AG20443 (cell line): ENCODE measurements at places on chromosomes 6 and 20.

DNA sequence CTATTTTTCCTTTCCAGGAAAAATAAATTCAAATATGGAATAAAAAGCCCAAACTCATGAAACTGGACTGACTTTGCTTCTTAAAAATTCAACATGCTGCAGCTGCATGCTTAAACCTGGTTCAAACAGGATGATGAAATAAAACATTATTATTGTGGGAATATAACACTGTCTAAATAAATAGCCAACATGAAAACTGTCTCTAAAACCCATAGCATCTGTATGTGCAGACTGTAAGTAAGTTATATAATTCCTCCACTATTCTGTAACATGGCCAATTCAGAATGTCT is 30.4 kb upstream of the AHI1 start:
- DNase-seq, result no peak

DNA sequence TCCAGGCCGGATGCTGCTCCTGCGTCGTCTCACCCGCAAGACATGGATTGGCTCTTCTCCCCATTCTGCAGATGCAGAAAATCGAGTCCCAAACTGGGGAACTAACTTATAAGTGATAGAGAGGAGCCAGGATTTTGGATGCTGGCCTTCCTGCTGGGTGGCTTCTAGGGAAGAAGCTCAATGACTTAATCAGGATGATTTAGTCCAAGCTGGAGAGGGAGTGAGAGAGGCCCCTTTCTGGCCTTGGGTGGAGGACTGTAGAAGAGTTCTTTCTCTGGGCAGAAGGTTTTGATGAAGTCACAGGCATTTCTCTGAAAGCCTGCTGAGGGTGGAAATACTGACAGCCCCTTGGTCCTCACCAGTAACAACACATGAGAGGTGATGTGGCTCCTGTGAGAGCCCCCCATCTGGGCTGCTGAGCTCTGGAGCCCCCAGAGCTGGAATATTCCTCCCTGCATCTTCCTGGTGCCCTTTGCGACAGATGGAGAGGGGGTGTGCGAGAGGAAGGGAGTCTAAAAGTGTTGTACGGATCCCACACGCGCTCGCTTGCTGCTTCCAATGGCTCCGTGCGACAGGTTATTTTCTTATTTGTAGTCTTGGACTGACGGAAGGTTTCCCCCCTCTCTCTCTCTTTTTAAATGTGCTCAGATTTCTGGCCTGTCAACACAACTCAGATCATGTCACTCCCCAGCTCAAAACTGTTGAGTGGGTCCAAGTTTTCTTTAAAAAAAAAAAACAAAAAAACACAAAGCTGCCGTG is 3.5 kb downstream of the SIRPA start:
- DNase-seq, result no peak

GRCh38 chr20:45959956-45960630 is 11.9 kb downstream of the ZNF335 start:
- no peak for DNase-seq

DNA sequence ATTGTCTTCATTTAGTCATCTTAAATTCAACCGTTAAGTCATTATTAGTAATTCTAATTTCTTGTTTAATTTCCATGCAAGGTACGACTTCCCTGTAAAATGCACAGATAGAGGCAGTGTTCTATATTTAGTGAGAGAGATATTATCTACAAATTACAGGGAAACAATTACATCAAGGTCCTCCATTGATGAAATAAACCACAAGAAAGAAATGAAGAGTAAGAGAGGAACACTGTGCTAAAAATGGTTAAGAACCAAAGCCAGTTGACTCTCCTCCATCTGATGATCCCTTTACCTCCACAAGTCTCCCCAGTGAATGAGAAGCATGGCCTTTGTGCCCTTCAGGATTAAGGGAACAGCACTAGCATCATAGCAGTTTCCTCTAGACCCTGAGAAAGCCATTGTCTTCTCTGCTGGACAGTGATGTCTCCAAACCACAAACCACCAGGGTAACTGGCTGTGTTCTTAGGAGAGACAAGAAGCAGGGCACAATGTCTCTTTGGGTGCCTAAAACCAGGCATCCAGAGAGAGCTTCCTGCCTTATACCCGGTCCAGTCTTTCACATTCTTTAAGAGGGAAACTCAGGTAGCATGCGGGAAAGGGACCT is 38.1 kb downstream of the IRF4 start:
- no peak for DNase-seq

GRCh38 chr20:48921883-48922820 is 641 bp downstream of the ARFGEF2 start:
- peak; percentile 77 for DNase-seq

GRCh38 chr20:21712443-21713059 is 7.1 kb downstream of the PAX1 start:
- DNase-seq, result no peak

DNA sequence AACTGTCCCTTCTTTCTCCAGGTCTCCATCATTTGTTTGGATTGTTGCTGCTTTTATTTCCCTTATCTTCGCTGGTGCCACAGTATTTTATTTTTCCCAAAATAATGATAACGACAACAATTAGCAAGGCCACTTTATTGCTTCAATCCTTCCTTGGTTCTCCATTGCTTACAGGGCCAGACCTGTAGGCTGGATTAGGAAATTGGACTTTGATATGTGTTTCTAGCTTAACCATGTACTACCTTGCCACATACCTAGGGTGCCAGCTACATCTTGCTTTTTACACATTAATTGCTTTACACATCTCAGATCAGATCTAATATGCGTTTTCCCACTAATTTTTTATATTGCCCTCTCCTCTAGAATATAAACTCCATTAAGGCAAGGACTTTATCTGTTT is 195.4 kb downstream of the HIVEP2 start:
- DNase-seq, result no peak

GRCh38 chr6:11621119-11621518 is 83.6 kb downstream of the TMEM170B start:
- no peak for DNase-seq

DNA sequence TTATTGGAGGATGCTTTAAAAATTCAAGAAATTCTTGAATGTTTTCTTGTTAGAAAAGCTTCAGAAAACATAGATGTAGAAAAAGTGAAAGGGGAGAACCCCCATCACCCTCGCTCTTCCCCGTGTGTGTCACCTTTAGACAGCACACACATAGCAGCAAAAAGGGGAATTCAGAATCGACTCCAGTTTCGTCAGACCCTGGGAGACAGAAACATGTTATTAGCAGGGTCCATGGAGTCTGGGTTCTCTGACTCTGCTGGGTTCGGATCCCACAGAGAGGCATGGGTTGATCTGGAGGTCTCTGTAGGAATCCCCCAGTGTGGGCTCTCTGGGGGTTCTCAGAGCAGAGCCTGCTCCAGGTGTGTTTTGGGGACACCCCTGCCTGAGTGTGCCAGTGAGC is 43.7 kb downstream of the ARHGAP40 start:
- no peak for DNase-seq

DNA sequence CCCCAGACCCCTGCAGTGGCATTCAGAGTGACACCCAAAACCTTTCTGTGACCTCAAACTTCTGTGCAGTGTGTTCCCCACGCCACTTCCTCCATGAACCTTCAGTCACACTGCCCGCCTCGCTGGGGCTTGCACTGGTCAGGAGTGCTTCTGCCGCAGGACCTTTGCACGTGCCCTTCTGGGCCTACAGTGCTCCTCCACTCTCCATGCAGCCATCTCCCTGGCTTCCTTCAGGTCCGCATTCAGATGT is 27.1 kb downstream of the SYNJ2 start:
- DNase-seq, result no peak

- no peak for DNase-seq
Measured at GRCh38 chr6:19999319-20000191, 162.4 kb downstream of the ID4 start.

DNA sequence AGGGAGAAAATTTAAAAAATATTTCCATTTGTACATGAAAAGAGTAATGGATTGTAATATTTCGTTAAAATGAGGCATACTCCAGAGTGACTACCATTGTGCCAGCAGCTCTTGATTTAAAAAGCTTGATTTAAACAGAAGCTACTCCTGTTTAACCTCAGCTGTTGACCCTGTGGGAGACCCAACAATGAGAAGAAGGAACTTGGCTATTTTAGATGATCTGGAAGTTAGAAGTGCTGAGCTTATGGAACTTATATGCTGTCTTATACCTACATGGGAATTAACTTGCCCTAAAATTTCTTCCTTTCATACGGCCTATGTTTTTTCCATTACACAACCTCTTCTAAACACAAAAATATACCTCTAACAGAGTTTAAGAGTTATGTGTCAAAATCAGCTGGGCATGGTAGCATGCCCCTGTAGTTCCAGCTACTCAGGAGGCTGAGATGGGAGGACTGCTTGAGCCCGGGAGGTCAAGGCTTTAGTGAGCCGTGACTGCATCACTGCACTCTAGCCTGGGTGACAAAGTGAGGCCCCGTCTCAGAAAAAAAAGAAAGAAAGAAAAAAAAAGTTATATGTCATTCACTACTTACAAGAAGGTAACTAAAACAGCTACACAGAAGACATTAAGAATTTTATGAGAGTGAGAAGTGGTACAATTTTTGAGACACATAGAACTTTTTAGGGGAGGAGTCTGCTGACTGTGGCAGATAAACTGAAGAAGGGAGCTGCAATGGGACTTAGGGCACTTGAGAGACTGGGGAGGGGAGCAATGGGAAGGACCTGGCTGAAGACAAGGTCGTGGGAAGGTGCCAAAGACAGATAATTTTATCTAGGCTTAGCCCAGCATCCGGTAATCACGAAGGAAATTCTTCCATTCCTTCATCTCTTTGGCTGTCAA is 139.9 kb downstream of the MYB start:
- no peak for DNase-seq

GRCh38 chr6:164795056-164795815 is 514.2 kb downstream of the C6orf118 start:
- DNase-seq, result no peak

DNA sequence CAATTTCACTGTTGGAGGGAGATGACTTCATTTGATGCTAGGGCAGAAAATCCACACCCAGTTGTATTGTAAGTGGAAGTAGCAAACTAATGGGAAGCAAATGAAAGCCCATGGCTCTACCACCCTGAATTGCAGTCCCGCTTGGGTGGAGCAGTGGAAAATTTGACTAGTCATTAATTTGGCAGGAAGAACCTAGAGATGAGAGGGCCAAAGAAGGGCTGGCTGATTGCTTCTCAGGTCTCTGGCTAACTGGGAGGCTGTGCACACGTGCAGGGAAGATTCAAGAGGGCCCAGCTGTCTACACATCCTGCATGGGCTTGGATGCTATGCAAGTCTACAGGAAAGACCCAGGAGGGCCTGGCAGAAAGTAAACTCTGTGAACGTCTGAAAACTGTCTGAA is 466.2 kb downstream of the TFAP2A start:
- DNase-seq, result peak; percentile 32

GRCh38 chr6:113281431-113281830 is 575.7 kb upstream of the MARCKS start:
- no peak for DNase-seq

- no peak for DNase-seq
Measured at GRCh38 chr6:99416892-99417767, 8.0 kb downstream of the PNISR start.

GRCh38 chr20:47490795-47491194 is 10.9 kb upstream of the NCOA3 start:
- no peak for DNase-seq

GRCh38 chr6:18388942-18389341 is 1.8 kb downstream of the RNF144B start:
- DNase-seq, result peak; percentile 71

- peak; percentile 97 for DNase-seq
Measured at GRCh38 chr6:153131037-153131981, at the start of gene RGS17. TSS of gene RGS17 (minus strand) at chr6:153131282. CDS start at chr6:153044018, 87,264 bp downstream.

- DNase-seq, result no peak
Measured at GRCh38 chr6:33633084-33633461, 12.0 kb downstream of the ITPR3 start.

GRCh38 chr6:3742076-3742425 is 9.5 kb downstream of the PXDC1 start:
- no peak for DNase-seq

GRCh38 chr6:144347448-144347759 is 62.3 kb downstream of the UTRN start:
- DNase-seq, result no peak

- no peak for DNase-seq
Measured at GRCh38 chr20:63508072-63508768, 9.3 kb upstream of the EEF1A2 start.

DNA sequence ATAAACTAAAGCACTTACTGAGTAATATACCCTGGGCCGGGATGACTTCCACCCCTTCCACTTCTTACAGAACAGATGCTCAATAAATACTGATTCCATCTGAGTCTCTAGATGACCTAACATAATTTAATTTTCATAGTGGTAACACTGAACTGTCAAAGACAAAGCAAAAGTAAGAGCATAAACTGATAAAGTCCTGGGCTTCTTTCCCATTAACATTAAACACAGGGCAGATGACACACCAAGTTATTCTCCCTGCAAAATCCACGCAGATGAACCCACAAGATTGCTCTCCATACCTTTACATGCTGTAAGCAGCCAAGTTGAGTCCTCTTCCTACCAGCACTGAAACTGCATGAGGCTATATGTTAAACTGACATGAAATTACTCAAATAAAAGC is 27.1 kb downstream of the AGPAT4 start:
- no peak for DNase-seq
